Heart left ventricle (tissue), 16 donors: ENCODE measurements at places on chromosomes 12 and 14. TPM values are rescaled to one million over a fixed set of nuclear protein-coding genes. Genes with fewer than 3 reads are reported as not detected.

The CTDSP2 gene
- total RNA-seq = 89.3 TPM

The ORAI1 gene
- 8.6 TPM for total RNA-seq

DNA sequence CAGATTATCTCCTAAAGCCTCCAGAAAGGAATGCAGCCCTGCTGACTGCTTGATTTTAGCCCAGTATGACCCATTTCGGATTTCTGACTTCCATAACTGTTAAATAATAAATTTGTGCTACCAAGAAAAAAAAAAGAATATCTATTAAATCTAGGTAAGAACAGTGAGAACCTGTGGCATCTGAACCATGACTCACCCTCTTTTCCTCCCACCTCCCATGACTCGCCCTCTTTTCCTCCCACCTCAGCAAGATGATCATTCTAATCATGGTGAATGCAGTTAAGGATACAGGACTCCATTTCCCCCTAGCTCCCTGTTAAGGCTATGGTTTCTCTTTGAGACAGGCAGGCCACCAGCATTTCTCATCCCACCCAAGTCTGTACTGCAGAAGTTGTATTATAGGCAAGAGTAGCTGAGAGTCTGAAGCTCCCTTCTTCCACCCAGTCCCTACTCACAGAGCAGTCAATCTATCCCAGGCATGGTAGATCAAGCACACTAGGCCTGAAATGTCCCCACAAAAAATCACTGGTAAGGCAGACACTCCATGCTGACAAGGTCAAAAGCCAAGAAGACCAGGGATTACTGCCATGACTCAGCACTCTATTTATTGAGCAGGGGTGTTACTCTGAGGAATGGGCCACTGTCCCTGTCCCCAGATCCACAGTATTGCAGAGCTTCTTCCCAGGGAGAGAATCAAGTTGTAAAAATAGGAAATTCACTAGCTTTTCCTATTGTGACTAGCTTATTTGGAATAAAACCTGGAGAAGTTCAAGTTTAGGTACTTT is 188.9 kb downstream of the ADAMTS20 start:
- H3K27ac ChIP-seq = no peak overlapping the region
- H3K27me3 ChIP-seq = no peaks in the 10 kb centered on the region
- H3K4me1 ChIP-seq = no peaks in the 10 kb centered on the region
- H3K4me3 ChIP-seq = no peak overlapping the region

DNA sequence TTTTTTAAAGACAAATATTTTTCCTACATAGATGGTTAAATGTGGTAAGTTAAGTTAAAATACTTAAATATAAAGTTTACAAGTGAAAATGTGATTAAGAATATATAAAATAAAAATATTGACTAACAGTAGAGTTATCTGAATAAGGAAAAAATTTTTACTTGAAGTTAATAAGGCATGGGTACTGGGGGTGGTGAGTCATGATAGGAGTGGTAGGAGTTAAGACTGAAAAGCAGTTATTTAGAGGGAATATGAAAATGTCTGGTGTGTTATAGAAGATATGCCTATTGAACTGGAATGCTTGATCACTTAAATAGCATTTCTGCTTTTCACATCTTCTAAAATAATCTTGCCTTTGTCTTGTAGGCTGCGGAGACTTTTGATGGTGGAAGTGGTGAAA is 68.7 kb downstream of the CCDC91 start:
- H3K36me3 ChIP-seq = peaks cover 10% of the 10 kb centered on the region
- no peak overlapping the region for H3K27ac ChIP-seq
- H3K4me1 ChIP-seq = no peaks in the 10 kb centered on the region
- DNase-seq = no peak
- H3K4me3 ChIP-seq = no peak overlapping the region

- H3K27me3 ChIP-seq = peaks cover 31% of the 10 kb centered on the region
- no peak for DNase-seq
- H3K36me3 ChIP-seq = no peaks in the 10 kb centered on the region
- no peaks in the 10 kb centered on the region for H3K4me1 ChIP-seq
- no peak overlapping the region for H3K4me3 ChIP-seq
Measured at GRCh38 chr12:55063291-55063690, 43.5 kb downstream of the NEUROD4 start.

GRCh38 chr12:102702447-102703114 is 214.5 kb downstream of the PAH start:
- no peak overlapping the region for H3K27ac ChIP-seq
- no peaks in the 10 kb centered on the region for H3K36me3 ChIP-seq
- H3K4me1 ChIP-seq = no peaks in the 10 kb centered on the region
- no peaks in the 10 kb centered on the region for H3K27me3 ChIP-seq
- peak; percentile 15 for DNase-seq

DNA sequence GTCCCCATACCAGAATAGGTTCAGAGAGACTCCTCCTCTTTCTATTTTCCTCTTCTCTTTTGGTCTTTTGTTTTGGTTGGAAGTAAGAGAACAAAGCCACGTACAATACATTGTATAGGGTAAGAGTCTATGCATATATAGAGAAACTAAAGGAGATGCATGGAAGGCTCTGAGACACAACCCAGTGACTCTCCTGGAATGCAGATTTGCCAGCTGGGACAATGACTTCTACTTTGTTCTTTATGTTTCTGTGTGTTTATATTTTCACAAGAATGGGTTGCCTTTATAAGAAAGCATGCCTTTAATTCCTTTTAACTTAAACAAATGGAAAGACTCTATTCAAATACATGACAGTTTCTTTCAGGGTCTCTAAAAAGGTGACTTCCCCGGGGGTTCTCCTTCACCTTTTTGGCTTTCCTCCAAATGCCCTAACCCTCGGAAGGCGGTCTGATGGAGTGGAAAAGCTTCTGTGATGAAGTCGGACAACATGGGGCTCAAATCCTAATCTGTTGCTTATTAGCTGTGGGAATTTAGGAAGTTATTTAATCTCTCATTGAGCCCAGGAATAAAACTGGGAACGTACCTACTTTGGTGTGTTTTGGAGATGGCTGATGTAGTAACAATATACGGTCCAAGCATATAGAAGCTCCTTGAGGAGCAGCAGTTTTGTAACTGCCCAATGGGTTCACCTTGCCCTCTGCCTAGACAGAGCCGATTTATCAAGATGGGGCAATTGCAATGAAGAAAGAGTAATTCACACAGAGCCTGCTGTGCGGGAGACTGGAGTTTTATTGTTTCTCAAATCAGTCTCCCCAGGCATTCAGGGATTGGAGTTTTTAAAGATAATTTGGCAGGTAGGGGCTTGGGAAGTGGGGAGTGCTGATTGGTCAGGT is 9.1 kb upstream of the SERPINA1 start:
- H3K4me1 ChIP-seq = no peaks in the 10 kb centered on the region
- no peak for DNase-seq
- no peak overlapping the region for H3K4me3 ChIP-seq
- no peaks in the 10 kb centered on the region for H3K36me3 ChIP-seq
